Cerebellar nuclear complex (tissue), 1 donor: ENCODE measurements at places on chromosomes 1 and 21.

- DNase-seq: no peak
Observed at GRCh38 chr1:71190843-71191242, 110.0 kb upstream of the ZRANB2 start.

- DNase-seq: no peak
Observed at GRCh38 chr1:205380882-205381281, 24.2 kb upstream of the KLHDC8A start.

GRCh38 chr1:26743426-26744059, 44.2 kb upstream of the PIGV start:
- no peak for DNase-seq

DNA sequence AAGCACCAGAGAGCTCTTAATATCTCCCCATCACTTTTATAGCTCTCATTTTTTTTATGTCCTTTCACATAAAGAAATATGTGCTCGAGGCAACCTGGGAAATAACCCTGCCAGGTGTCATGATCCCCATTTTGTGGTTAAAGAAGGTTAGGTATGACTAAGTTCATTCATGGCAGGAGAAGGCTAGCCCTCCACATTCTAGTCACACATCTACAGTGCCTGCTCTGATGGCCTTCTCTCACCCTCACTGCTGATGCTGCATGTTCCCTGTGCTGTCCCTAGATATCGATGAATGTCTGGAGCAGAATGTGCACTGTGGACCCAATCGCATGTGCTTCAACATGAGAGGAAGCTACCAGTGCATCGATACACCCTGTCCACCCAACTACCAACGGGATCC, 187.5 kb downstream of the TPR start:
- DNase-seq: no peak

GRCh38 chr1:33548721-33549120, 76.3 kb downstream of the ZSCAN20 start:
- DNase-seq: no peak

DNA sequence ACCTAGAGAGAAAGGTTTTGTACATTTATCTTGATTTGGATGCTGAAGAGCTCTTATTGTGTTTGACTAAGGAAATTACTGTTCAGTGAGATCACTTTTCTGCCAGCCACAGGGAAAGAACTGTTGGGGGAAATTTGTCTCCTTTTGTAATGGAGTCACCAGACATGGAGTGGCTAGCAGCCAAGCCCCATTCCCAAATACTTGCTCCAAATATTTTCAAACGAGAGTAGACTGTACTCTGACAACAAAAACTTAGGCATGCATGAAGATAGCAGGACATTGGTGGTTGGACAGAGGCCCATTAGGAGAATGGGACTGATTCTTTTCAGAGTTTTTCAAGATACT, 21.1 kb downstream of the IPO9 start:
- no peak for DNase-seq

- no peak for DNase-seq
Observed at GRCh38 chr1:116725798-116726197, 28.4 kb upstream of the CD2 start.

DNA sequence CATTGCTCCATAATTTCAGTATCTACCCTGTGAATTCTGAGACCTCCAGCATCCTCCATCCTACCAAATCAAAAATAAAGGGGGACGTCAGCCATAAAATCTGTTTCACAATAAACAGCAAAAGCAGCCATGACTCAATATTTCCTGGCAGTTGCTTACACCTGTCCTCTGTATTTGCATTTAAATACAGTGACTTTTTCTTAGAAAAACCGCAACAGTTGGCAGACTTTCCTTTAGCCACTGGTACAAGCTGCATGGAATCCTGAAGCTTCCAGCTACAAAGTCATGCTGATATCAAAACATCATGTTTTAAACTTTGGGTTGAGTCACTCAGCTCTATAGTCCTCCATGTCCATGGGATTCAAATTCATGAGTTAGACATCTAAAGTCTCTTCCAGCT, 278.0 kb upstream of the KAZN start:
- no peak for DNase-seq

DNA sequence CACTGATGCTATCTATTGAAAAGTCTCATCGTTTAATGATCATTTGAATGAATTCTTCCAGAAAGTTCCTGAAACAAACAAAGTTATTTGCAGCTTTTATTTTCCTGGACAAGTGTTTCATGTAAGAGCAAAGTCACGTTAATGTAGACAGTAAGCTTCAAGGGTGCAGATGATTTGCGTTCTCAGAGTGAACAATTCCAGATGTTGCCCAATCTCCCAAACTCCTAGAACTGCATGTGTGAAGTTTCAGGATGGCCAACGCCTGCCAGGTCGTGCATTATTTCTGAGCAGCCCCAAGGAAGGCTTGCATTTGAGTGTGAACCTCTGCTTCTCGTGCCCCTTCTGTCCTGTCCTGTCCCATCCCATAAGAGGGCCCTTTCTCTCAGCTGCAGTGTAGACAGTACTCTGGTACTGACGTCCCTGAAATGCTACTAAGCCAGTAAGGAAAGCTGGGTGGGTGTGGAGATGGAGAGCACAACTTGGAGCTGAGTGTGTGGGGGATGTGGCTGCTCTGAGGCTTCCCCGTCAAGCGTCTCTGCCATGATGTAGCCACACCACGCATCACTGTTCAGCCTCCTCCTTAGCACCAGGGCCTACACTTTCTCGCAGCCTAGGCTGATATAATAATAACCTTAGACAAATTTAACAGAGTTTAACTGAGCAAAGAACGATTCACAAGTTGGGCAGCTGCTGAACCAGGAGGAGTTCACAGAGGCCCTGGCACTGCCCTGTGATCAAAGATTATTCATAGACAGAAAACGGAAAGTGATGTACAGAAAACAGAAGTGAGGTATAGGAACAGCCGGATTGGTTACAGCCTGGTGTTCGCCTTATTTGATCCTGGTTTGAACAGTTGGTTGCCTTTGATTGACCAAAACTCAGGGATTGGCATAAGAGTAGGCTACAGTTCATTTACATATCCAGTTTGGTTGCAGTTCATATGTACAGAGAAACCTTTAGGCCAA, 50.4 kb downstream of the RHOU start:
- DNase-seq: no peak

DNA sequence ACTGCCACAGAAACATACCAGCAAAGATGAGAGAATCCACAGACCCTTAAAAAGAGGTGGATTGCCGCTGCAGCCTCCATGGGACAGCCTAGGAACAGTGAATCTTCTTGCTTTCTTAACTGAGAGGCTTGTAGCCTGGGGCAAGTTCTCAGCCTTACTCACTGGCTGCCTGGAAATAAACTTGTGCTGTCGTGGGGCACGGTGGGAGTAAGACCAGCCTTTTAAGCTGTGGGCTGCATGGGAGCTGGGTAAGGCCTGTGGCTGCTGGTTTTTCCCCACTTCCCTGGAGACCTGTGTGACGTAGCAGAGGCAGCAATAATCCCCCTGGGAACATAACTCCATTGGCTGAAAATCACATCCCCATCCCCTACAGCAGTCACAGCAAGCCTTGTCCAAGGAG, 30.8 kb downstream of the CD2 start:
- no peak for DNase-seq

GRCh38 chr1:230104395-230105244, 37.6 kb downstream of the GALNT2 start:
- DNase-seq: no peak

DNA sequence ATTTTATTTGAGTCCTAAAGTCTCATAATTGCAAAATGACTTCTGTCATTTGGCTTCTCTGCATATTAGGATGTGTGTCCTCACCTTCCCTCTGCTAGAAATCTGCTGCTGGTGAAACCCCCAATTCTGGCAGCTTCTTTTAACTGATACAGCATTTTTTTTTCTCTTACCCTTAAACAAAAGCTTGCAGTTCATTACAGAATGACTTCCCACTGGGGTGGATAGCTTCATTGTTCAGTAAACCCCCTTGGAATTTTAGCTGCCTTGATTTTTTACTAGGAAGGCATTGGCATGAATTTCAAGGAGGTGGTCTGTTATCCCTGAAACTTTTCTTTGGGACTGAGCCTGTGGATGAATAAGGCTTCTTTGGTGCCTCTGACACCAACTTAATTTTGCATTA, 16.8 kb downstream of the TSEN15 start:
- DNase-seq: no peak

DNA sequence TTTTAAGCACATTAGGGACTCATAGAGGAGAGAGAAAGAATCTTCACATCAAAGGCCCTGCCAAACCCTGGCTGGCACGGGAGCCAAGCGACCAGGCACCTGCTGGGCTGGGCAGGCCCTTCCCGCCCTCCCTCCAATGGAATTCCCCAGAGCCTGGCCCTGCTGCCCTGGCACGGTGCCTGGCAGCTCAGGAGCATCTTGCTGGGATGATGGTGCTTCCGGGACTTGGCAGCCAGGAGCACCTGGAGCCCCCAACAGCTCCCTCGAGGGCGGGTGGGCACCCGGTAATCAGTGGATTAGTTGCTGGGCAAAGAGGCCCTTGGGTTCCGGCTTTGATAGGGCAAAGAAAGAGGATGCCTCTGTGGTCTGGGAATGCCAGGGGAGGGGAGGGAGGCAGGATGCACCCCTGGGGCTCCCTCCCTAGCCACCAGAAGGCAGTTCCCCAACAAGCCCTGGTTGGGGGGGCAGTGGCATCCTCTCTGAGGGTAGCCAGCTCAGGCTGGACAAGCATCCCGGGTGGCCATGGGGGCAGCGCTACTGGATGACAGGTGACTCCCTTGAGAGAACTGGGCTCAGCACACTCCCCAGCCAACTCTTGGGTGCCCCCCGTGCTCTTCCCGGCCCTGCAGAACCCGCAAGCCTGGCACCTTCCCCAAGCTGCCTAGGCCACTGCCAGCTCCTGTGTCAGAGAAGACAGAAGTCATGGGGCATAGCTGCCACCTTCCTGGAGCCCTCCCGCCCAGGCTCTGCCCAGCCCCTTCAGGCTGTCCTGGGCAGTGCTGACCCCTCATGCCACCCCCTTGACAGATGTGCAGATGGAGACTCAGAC, 26.4 kb downstream of the KRTAP10-1 start:
- no peak for DNase-seq

DNA sequence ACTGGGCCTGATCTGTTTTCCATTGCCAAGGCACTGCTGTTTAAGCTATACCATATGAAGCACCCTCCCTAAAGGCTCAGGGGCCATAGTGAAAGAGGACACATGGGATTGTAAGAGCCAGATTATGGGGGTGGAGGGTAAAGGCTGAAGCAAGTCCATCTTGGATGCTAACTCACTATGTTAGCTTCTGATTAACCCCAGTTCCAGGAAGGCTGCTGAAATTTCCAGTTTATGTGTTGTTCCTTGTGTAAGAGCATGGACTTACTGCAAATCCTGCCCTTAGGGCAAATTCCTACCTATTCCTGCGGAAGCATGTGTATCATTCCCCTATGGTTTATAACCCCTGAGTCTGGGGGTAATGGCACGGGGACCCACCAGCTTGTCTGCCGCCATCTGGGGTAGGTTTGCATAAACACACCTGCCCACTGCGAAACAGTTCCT, 91.8 kb upstream of the SERBP1 start:
- no peak for DNase-seq

DNA sequence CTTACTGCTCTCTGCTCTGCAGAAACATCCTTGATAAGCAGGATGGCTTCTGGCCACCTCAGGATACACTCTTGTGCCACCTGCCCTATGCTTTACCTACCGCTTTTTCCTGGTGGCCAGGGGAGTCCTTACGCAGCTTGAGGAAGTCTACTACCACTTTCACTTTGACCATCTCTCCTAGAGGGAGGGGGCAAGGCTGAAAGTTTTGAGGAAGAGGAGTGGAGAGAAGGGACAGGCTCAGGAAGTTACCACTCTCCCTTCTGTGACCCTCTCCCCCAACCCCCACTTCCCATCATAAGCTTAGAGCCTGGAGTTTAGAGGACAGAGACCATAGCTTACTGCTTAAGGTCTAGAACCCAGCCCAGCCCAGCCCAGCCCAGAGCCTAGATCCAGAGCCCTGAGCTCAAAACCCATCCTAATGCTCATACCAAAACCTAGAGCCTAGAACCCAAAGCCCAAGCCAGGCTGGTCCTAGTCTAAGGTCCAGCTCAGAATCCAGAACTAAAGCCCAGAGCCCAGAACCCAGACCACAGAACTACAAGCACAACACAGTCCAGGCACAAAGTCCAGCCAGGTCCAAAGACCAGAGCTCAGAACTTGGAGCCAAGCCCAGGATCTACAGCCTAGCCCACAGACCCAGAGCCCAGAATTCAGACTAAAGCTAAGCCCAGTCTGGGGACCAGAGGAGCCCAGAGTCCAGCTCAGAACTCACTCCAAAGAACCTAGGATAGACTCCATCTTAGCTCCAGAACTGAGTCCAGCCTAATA, 18.0 kb upstream of the MFSD2A start:
- no peak for DNase-seq

- DNase-seq: no peak
Observed at GRCh38 chr1:223834660-223835263, 11.0 kb downstream of the TP53BP2 start.

DNA sequence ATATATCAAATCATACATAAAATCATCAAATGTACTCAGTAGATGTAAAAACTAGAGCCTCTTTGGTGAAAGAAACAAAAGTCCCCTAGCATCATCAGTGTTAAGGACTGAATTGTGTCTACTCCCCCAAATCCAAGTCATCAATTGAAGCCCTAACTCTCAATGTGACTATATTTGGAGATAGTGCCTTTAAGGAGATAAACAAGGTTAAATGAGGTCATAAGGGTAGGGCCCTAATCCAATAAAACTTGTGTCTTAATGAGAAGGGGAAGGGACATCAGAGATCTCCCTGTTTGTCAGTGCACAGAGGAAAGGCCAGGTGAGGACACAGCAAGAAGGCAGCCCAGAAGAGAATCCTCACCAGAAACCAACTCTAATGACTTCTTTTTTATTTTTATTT, 33.5 kb downstream of the USP24 start:
- no peak for DNase-seq

DNA sequence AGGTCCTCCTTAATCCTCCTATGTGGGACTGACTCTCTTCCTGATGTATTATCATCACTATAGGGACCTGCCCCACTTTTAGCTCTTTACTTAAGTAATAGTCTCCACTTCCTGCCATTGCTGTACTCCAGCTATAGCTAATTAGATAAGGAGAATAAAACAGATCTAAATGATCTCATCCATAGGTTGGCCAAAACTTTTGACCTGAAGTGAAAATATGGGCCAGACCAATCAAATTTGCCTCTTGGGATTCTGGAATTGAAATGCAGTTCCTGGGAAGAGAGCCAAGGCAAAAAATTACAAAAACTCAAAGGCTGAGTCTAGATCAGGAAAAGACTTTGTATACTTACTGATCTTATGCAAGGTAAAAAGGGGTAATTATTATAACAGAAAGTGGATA, 36.1 kb upstream of the PDE4B start:
- DNase-seq: no peak

DNA sequence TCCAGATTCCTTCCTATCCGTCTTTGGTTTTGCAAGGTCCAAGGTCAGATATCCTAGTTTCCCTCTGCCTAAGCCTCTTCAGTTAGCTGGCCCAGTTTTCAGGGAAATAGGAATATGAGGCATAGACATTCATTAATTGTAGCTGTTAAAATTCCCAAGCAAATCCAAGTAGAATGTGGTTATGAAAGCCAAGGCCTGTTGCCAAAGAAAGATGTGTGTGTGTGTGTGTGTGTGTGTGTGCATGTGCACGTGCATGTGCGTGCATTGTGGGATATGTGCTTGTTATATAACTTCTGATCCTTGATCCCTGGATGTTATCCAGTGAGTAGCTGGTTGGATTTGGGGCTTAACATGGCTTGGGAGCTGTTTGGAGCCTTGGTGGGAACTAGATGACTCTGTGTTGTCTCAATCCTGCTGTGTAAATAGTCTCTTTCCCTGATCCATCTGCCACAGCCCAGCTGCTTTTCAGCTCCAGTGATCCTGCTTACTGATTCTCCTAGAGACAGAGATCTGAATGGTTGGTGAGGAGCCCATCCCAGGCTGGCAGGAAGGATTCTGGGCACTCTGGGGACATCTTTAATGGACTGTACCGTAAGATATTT, 70.6 kb upstream of the GCLM start:
- no peak for DNase-seq
